Omental fat pad (tissue), 4 donors: ENCODE measurements at places on chromosomes 5 and 9. TPM values are rescaled to one million over a fixed set of nuclear protein-coding genes. Genes with fewer than 3 reads are reported as not detected.

DNA sequence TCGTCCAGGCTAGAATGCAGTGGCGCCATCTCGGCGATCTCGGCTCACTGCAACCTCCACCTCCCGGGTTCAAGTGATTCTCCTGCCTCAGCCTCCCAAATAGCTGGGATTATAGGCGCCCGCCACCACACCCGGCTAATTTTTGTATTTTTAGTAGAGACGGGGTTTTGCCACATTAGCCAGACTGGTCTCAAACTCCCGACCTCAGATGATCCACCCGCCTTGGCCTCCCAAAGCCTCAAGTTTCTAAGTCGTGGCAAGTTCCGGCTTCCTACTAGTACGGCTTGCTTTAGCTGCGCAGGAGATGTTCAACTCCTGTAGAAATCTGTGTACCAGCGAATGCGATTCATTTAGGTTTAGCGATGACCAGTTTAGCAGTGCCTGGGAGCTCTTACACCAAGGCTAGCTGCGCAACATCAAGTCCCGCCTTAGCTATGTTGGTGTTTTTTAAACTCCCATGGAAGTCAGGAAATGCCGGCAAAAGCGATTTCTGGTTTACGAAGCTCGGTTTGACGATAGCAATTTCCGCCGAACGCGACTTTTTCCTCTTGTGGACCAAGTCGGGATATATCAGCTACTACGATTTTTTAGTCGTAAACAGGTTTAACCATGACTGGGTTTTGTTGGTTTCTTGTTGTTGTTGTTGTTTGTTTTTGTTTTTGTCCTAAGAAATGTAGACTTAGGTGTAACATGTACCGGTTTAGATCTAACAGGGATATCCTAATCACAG, 46.4 kb downstream of the ANXA2R start:
- DNase-seq = no peak

GRCh38 chr9:122562134-122562760, 9.3 kb downstream of the OR1N2 start:
- no peak for DNase-seq

Gene CARTPT
- not detected for total RNA-seq

DNA sequence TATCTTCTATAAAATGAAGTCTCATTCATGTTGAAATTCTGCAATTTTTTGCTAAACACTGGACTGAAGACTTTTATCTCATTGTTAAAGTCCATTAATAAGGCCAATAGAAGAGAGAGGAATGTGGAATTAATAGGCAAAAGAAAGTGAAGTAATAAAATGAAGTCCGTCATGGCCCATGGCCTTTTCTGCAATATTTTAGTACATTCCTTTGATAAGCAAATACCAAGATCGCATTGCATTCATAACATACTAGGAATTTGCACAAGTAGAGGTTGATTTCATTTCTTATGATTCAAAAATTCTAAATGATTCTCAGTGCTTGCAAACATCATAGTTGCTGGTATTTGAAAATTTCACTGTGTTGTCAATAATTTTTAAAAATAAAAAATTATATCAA, 664.0 kb downstream of the NR2F1-AS1 start:
- no peak for DNase-seq

Gene SMIM33
- not detected for total RNA-seq

Gene SPINK7
- total RNA-seq = not detected

GRCh38 chr9:31677877-31678276, 706.6 kb upstream of the ACO1 start:
- DNase-seq = no peak

Gene LOX
- 29.3 TPM for total RNA-seq

GRCh38 chr9:98951967-98952366, 8.3 kb downstream of the COL15A1 start:
- no peak for DNase-seq

DNA sequence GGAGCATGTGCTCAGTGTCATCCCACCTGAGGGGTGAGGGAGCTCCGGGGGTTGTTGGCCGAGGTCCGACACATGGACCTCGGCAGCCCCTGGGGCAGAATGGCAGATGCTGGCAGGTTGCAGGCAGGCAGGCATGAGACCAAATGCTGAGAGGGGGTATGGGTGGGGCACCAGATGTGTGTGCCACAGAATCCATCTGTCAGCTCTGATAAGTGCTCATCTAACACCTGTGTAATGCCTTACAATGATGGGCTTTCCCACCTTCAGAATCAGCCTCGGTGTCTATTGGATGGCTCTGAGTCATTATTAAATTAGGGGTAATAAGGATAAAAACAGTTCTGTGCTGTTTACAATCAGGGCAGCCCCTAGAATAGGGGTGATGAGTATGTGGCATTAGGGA, 73.1 kb upstream of the SAP30L start:
- no peak for DNase-seq

DNA sequence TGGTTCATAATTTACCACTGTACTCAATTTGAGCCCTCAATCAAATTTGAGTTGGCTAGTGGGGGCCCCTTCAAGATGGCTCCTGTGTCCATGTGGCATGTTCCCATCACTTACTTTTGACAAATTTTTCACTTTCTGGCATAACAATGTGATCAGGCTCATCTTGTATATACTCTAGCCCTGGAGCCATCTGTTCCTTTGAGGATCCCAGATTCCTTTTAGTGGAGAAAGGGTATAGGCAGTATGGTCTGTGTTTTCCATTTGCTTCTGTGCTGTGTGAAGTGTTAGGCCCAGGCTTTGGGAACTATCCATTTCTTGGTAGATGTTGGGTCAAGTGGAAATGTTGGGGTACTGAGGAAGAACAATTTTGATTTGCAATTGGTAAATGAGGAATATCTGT, 45.7 kb downstream of the SH3GL2 start:
- no peak for DNase-seq

Gene IL4
- not detected for total RNA-seq

DNA sequence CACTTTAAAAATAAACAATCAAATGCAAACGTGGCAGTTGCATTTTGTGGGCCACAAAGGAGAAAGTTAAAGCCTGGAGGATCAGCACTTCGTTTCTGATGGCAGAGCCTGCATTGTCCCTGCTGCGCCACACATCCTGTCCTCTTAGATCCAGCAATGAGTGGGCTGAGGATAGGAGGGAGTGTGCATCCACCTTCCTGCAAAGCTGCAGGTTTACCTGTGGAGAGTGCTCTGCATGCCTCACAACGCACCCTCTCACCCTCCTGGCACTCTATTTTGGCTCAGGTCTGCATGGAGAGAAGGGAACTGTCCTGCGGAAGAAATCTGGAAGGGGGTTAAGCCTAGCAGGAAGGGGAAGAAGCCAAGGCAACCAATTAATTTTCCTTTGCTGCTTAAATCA, 212.2 kb upstream of the SLC24A2 start:
- DNase-seq = no peak

GRCh38 chr9:33164138-33164809, 2.9 kb downstream of the B4GALT1 start:
- no peak for DNase-seq

DNA sequence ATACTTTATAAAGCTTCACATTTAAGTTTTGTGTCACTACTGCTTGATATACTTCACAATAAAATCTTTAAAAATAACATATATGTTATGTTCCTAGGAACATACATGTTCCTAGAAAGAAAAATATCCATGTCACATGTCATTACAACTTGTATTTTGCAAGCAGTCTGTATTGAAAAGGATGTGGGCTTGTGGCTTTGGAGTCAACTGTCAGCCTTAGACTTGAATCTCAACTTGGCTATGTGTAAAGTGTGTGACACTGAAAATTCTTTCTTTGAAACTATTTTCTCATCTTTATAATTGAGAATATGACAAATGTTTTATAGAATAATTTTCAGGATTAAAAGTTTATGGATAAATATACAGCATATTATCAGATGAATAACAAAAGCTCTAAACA, 273.1 kb downstream of the KIAA0825 start:
- no peak for DNase-seq

GRCh38 chr5:77850536-77851175, 74.5 kb upstream of the TBCA start:
- DNase-seq = no peak

Gene PCDHGA6
- 3.3 TPM for total RNA-seq

GRCh38 chr5:134549714-134550113, 24.2 kb downstream of the JADE2 start:
- no peak for DNase-seq

GRCh38 chr5:90263102-90263820, 146.3 kb downstream of the CETN3 start:
- no peak for DNase-seq

DNA sequence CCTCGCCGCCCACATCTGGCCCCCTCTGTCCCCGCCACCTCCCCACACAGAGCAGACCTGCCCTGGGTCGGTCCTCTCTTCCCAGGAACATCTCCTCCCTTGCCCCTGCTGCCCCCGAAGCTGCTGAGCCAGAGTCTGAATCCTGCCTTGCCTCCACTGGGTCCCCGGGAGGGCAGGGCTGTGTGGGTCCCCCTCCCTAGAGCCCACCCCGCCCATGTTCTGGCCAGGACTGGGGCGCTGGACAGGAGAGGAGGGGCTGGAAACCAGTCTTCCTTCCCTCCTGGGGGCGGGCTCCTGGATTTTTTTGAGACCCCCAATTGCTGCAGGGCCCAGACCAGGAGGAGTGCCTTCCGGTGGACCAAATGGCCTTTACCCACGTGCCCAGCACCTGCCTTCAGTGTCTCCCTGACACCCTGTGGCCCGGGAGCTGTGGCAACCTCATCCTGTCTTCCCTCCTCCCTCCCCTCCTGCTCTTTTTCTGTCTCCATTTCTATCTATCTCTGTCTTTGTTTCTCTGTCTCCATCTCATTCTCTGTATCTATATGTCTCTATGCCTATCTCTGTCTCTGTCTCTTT, 12.1 kb downstream of the MRPL36 start:
- DNase-seq = no peak

GRCh38 chr9:70228118-70228517, 30.7 kb upstream of the SMC5 start:
- DNase-seq = no peak

DNA sequence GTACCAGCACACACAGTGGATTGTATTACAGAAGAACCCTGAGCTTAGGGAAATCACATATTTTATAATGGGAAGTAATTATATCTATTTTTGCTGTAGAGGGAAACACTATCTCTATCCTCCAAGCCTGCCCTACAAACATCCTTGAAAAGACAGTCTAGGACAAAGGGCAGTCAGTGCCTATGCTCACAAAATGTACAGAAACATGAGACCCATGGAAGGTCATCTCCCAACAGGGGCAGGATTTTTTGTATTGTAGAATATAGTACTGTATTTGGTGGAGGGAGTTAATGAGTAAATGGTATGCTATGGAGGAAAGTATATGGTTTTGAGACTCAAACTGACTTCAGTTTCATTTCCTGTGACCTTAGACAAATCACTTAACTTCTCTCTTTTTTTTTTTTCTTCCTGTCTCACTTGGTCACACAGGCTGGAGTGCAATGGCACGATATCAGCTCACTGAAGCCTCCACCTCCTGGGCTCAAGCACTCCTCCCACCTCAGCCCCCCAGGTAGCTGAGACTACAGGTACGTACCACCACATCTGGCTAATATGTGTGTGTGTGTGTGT, 5.8 kb upstream of the RAB14 start:
- no peak for DNase-seq

GRCh38 chr9:110588296-110588695, 8.8 kb upstream of the SVEP1 start:
- DNase-seq = no peak

GRCh38 chr5:153350175-153350883, 140.1 kb upstream of the GRIA1 start:
- DNase-seq = no peak

Gene EPB41L4A
- 64.3 TPM for total RNA-seq

DNA sequence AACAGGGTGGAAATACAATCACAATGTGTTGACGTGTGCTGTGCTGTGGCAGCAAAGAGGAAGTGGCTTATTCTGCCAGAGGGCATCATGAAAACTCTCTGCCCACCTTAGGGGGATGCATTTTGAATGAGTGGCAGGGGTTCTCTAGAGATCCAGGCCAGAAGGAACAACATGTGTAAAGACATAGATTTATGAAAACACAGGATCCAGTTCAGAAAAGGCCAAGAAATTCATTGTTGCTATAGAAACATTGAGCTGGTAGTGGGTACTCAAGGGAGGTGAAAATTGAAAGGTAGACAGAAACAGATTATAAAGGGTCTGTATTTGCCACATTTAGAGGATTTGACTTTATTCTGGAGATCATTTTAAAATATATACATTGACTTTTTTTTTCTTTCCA, 417.7 kb downstream of the ENC1 start:
- no peak for DNase-seq

GRCh38 chr5:98698359-98698758, 75.1 kb upstream of the RGMB start:
- no peak for DNase-seq

GRCh38 chr5:175624316-175624715, 33.6 kb upstream of the HRH2 start:
- no peak for DNase-seq

Gene NR5A1
- total RNA-seq = not detected

Gene RANBP6
- total RNA-seq = 11.5 TPM

DNA sequence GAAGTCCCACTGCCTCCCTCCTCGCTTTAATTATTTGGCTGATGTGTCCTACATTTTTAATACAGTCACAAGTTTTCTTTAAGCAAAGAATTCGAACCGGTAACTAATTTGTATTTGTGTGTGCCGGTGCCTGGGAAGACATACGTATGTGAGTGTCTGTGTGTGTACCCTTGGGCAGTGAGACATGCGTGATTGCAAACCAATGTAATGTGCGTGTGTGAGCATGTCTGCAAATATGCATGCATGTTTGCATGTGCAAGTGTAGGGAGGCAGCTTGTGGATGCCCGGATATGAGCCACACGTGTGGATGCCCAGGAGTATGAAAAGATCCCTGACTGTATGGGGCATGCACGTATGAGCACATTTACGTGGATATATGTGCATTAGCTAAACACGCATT, 44.4 kb upstream of the NEK6 start:
- DNase-seq = peak; percentile 6

Gene IL5
- total RNA-seq = not detected

Gene C9orf152
- total RNA-seq = not detected

DNA sequence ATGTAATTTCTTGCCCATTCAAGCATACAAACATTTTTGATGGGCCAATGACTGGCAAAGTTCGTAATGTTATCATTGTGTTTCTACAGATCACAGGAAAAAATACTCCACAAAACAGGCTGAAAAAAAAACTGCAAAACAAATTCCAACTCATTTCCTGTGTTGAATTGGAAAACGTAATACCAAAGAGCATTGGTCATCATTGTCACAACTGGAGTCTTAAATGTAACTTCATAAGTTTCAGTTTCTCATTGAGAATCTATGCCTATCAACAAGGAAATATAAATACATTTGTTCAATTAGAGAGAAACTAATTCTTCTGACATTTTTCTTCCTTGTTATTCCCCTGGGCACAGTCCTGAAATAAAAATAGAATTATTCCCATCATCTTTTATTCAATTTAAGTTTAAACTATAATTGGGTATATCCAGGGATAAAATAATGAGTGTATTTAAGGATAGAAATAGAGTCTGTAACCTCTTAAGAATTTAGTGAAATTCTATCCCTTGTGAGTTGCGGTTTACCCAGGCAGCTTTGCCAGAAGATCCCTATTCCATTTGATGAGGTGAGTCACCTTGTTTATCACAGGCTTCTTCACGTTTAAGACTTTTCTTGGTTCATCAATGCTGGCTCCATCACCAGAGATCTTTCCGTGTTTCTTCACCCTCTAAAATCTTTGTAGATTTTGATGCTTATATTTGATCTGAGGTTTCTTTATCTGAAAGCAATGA, 112.7 kb upstream of the ITGA1 start:
- no peak for DNase-seq

- DNase-seq = no peak
These were observed 92.5 kb upstream of the TNFSF8 start for GRCh38 chr9:115022760-115023434.
